ENCODE measurements at places on chromosomes 11 and 22.

DNA sequence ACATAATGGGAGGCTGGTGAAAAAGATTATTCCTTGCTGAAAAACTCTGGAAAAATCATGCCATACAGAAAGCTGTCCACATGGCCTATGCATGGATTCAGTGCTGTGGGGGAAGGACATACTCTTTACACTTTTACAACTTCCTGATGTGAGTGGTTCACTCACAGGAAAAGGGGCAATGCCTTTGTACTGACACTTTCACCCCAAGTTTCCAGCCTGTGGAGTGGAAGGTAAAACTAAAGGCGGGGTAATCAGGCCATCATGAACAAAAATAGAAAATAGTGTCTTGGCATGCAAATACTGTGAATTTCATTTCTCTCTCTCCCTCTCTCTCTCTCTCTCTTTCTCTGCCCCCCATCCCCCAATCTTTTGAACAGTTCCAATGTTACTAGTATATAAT is 281.8 kb downstream of the ETS1 start:
- no peak for DNase-seq

- DNase-seq: no peak
Observed at GRCh38 chr11:89458716-89459115, 32.5 kb downstream of the NOX4 start.

DNA sequence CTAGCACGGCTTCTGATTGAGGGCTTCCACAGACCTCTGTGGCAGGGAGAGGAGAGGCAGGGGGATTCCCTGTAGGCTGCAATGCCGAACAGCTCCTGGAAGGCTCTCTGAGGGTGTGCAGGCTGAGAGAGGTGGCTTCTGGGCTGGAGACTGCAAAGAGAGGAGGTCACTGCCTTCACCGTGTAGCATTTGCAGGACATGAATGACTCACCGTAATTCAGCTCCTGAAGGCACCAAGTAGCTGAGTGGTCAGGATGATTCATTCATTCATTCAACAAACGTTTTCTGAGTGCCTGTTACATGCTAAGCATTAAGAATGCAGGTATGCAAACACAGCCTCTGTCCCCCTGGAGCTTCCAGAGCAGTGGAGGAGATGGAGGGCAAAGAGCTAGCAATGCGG is 18.0 kb upstream of the EIF3D start:
- DNase-seq: no peak

GRCh38 chr11:96256215-96257011 is 86.6 kb downstream of the MAML2 start:
- no peak for DNase-seq

DNA sequence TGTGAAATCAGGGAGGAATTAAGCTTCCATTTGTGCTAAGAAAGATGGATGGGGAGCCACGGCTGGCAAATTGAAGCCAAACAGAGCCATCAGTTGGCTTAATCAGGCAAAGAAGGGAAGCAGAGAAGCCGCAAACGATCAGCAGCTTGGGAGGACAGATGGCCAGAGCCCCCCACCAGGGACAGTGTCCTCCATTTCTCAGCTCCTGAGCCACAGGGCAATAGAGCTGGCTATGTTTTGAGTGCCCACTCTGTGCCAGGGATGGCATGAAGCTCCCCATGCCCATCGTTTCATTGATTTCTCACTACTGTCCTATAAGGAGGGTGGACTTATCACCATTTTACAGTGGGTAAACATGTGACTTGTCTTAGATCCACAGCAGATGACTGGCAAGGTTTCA is 126.3 kb upstream of the ASPHD2 start:
- DNase-seq: no peak

DNA sequence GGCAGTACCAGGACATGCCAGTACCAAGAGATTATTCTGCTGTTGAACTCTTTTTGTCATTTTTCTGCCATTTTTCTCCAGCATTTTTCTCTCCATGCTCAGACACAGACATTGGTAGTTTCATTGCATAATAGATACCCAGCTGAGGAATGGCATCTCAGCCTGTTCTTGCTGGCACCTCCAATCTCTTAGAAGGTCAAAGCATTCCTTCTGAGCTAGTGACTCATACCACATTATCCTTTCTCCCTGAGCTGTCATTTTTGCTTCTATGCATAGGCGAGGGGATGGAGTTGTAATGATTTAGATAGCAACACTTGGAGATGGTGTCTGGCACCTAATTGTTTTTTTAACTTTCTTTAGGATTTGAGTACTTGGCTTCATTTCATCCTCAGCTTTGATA is 321.1 kb downstream of the NELL1 start:
- no peak for DNase-seq

DNA sequence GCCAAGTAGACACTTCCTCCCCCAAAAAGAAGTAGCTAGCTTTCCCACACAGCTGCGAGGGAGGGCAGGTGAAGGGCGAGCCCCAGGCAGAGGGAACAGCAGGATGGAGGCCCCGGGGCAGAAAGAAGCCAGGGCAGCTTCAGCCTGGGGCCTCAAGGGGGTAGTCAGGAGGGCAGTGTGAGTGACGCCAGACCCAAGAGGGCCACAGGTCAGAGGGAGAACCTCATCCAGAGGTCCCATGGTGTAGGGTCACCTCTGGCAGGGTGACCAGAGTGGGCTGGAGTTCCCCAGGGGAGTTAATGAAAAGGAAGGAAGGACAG is 9.2 kb downstream of the PRR5 start:
- no peak for DNase-seq

DNA sequence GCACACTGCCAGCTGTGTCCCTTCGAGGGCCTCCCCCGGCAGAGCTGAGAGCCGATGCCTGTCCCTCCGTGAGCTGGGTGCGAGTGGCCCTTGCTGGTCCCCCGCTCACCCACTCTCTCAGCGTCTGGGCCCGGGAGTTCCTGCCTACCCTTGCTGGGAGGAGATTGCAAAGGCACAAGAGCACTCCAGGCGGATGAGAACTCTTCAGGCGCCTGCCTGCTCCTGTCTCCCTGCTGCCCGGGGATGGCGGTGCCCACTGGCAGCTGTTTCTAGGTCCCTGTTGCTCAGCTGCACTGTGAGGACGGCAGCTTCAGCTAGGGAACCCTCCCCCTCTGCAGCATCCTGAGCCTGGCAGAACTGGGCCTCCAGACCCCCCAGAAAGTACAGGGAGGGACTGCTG is 61.1 kb downstream of the FLRT1 start:
- peak; percentile 75 for DNase-seq

DNA sequence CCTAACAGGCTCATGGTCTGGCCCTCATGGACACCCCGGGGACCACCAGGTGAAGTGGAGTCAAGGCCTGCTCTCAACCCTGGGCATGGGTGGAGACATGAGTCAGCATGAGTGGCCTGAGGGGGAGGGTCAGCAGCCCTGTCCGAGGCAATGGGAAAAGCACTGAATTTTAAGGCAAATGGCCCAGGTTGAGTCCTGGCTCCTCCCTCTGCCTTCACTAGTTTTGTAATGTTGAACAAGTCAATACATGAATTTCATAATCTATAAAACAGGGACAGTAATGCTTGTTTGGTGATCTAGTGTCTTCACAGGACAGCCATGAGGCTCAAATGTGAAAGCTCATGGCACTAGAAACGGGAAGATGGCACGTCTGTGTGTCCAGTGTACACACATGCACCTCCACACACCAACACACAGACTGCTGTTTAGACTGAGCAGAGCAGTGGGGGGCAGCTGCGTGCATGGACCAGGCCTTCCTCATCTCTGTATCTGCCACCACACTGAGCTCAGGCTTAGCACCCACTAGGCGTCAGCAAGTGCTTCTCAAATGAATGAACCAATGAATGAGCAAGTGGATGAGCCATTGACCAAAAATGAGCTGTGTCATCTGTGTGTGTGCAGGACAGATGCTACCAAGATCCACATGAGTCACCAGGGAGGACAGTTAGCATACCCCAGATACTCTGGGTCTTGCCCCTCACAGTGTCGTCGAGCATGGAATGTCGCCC is 63.4 kb downstream of the NRXN2 start:
- DNase-seq: no peak

GRCh38 chr22:41203118-41203517 is 2.0 kb upstream of the L3MBTL2 start:
- no peak for DNase-seq

DNA sequence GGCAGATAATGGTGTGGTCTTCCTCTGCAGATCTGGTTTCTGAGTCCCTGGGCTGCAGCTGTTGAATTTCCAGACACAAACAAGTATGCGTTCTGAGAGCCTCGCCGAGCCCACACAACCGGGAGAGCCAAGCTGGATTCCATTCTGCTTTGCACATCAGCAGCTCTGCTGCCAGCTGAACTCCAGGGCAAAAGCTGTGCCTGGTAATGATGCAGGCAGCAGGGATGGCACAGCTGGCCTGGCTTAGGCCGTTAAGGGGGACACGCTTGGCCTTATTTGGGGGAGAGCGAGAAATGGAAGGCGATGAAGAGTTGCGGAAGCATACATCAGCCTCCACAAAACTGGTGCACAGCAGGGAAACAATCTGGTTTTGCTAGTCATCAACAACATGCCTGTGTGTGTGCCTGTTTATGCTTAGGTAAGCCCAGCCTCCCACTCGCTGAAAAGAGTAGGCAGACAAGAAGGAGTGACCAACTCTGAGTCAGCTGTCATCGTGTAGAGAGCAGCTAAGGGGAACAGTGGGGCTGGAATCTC is 25.1 kb downstream of the ADAMTS8 start:
- no peak for DNase-seq

- no peak for DNase-seq
Observed at GRCh38 chr11:132691848-132692550, 840.3 kb downstream of the OPCML start.

- DNase-seq: no peak
Observed at GRCh38 chr11:6418557-6419008, 311 bp downstream of the APBB1 start.

- DNase-seq: peak; percentile 0
Observed at GRCh38 chr11:3950996-3951660, 95.7 kb downstream of the STIM1 start.

- DNase-seq: no peak
Observed at GRCh38 chr11:118691926-118692830, 12.7 kb upstream of the TREH start.

DNA sequence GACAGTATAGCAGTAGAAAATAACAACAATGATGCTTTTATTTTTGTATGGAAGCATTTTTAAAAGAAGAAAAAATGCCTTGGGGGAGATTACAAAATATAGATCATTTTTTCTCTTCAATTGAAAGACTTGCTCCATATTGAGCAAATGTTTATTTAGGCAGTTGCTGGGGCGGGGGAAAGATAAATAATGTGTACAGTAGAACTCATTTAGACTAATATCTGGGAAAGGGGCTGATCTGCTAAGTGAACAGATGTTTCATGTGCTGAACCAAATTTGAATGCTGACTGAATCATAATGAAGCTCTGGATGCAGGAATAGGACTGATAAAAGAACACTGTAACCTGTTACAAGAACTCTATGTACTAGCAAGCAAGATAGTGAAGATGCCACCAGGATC is 457.1 kb upstream of the TENM4 start:
- DNase-seq: no peak

- no peak for DNase-seq
Observed at GRCh38 chr11:2311353-2312133, 9.7 kb downstream of the TSPAN32 start.

DNA sequence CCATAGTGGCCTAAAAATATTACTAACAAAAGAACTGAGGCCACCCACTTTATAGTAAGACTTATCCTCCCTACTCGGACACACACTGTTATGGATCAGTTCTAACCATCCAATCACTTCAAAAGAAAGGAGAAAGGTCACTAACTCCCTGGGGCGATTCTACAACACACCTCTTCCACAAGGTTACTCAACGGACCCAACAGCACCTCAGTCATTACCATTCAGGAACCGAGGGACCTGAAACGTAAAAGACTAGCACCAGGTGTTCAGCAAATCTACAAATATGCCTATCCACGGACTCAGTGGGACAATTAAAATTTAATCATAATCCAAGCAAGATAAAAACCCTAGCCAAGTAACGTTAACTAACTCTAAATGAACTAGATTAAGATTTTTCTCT is 1.6 kb downstream of the HNRNPUL2 start:
- peak; percentile 46 for DNase-seq

- DNase-seq: no peak
Observed at GRCh38 chr11:47389577-47390421, 11.5 kb upstream of the SPI1 start.

DNA sequence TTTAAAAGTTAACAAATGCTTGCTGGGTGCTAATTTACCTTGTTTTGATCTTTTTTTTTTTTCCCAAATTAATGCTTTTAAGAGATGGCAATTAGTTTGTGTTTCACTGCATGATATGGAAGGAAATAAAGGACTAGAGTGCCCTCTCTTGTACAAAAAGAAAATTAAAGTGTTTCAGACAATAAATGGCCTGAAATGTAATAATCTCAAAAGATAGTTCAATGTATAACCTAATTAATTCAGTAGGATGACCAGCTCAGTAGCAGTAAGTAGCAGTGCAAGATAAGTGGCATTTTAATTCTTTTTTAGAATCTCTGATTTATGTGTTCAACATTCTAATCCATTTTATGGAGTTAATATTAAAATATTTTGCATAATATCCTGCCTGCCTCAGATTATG is 39.9 kb upstream of the MYO18B start:
- DNase-seq: peak; percentile 1

DNA sequence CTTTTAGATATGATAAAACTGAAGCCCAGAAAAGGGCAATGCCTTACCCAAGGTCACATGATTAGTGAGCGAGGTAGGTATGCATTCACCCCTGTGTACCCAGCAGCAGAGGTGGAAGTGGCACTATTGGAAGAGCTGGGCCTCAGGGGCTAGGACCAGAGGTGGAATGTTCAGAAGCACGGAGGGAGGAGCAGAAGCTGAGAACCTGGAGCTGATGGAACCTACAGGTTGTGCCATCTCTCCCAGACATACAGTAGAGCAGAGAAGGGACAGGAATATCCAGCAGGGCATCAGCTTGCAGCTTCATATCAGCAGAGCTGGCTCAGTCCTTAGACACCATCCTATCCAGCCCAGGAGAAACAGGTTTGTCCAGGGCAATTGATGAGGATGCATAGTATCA is 14.6 kb upstream of the FCHSD2 start:
- no peak for DNase-seq

GRCh38 chr11:70646272-70647049 is 248.1 kb downstream of the CTTN start:
- no peak for DNase-seq

- no peak for DNase-seq
Observed at GRCh38 chr11:21650961-21651360, 541.9 kb upstream of the ANO5 start.

DNA sequence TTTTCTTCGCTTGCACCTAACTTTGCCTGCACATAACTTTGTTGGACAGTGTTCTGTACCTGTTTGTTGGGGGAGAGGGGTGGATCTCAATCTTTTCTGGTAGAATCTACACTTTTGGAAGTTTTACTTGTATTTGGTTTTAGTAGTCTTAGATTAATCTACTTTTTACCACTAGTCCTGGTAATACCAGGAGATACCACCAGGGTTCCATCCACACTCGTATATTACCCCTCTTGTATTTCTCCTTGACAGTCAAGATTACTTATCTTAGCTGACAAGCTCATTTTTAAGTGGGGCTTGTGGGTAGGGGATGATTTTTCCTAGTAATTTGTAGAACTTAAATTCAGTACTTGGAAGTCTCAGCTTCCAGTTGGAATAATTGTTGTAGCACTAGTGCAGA is 37.3 kb upstream of the TECTA start:
- no peak for DNase-seq

GRCh38 chr22:19103880-19104821 is 18.1 kb downstream of the DGCR2 start:
- DNase-seq: no peak

GRCh38 chr11:64102005-64102738 is 63.7 kb downstream of the MACROD1 start:
- peak; percentile 34 for DNase-seq
